NK-92 treated with Interleukin-12 subunit alpha and Interleukin-12 subunit beta, amount 100 ng/mL, for 24 hours (cell line): ENCODE measurements at places on chromosomes 3 and 15.

DNA sequence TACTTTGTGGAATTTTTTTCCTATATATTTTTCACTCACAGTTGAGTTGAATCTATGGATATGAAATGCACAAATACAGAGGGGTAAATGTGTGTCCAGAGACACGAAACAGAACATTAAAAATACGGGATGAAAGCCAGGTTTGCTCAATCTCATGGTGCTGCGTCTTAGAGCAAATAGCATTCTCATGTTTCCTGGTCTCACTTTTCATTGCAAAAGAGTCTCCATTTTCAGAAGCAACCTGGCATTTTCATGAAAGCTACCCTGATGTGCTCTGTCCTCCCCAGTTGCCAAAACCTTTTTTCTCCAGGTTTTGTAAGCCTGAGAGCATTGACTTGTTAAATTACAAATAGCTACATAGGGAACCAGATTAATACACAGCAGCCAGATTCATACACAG is 49.5 kb upstream of the MBNL1 start:
- DNase-seq, result no peak

DNA sequence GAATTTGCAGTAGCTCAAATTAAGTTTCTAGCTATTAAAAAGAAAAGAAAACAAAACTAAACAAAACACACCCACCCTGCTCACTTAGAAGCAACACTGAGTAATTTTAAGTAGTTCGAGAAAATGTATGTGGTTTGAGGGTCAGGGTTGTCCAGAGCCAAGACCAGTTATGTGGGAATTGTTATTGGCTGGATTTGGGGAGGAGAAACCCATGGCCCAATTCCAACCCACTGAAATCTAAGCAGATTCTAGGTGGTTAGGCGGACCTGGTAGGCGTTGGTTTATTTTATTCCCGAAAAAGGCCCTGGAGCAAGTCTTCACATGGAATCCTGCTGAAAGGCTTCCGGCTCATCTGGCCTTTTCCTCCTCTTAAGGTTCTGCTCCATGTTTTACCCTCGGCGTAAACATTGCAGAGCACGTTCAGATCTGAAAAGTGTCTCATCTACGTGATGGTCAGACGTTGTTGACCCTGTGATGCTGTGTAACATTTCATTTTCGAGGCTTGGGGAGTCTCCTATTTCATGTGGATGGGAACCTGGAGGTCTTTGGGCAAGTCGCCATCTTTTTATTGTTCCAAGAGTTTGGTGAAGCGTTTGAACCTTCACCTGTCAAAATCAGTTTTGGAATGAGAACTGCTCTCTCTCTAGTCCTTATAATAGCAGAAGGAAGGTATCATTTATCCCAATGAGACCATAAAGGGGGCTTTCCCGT is 64.0 kb downstream of the FLNB start:
- DNase-seq, result no peak

DNA sequence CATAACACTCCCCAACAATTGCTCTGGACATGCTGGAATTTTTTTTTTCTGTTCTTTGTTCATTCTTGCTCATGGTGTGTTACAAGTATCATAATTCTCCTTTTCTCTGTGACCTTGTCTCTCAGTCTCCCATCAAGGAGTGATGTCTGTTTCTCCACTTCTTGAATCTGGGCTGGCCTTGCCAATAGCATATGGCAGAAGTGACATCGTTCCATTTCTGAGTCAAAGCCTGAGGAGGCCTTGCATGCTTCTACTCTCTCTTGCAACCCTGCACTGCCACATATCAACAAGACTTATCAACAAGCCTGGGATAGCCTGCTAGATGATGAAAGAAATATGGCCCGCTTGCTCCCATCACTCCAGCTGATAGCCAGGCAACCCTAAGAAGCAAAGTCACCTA is 8.9 kb upstream of the ADPGK start:
- no peak for DNase-seq

GRCh38 chr15:101045835-101046691 is 126.9 kb downstream of the LRRK1 start:
- DNase-seq, result no peak

DNA sequence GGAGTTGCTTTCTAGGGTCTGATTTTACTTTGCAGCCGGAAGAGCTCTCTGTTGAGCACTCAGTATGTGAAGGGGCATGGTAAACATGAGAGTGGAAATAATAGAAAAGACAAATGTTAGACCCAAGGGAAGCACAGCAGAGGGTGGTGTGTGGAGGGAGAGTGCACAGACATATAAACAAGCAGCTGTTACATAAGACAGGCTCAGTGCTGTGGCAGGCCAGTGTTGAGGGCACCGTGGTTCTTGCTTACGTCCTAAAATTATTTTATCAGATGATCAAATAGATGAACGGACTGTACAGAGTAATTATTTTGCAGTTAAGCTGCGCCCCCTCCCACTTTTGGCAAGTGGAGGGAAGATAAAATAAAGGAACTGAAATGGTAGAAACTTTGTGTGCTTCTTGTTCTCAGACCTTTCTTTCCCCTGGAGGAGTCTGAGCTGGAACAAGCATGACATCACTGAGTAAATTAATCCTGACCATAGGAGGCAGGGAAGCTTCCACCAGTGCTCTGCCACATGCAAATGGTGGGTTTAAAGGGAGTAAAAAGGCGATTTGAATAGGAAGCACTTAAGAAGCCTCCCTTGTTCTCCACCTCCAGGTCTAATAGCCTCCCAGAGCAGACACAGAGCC is 205.6 kb downstream of the IL20RB start:
- DNase-seq, result no peak

- DNase-seq, result no peak
These were observed 56.1 kb downstream of the PCSK6 start for GRCh38 chr15:101433396-101433795.

DNA sequence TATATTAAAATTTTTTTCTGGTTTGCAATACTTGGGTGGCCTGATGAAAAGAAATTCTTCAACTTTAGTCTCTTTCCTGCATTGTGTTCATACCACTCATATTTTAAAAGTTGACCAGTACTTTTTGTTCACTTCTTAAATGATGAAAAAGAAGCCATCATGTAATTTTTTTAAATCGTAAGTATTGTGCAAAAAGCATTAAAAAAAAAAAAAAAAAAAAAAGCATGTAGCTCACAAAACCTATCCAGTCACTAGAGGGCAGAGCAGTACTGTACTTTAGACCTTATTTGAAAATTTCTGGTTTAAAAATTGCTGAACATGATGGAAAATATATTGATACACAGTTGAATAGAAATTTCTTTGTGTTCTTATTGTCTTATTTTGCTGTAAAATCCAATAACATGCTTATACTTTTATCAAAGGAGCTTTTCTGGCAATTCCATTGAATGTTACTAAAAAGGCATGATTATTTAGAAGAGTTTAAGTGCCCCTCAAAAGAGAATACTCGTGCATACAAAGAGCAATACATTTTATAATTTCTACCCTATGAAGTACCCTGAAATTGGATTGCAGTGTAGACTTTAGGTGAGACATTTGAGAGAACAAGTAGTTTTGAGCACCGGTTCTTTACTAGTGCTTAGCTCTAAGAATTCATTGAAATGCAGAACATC is 137.7 kb downstream of the BBX start:
- no peak for DNase-seq

GRCh38 chr15:78477295-78477694 is 30.1 kb upstream of the HYKK start:
- DNase-seq, result no peak

- DNase-seq, result no peak
These were observed 31.0 kb upstream of the ATOSA start for GRCh38 chr15:52710050-52710707.
